COLO829 (cell line): ENCODE measurements at places on chromosomes 5 and 9.

GRCh38 chr5:156329171-156329611, 2.2 kb downstream of the SGCD start:
- DNase-seq, result no peak

- DNase-seq, result no peak
These were observed 73.9 kb downstream of the GOLPH3 start for GRCh38 chr5:32100230-32100629.

DNA sequence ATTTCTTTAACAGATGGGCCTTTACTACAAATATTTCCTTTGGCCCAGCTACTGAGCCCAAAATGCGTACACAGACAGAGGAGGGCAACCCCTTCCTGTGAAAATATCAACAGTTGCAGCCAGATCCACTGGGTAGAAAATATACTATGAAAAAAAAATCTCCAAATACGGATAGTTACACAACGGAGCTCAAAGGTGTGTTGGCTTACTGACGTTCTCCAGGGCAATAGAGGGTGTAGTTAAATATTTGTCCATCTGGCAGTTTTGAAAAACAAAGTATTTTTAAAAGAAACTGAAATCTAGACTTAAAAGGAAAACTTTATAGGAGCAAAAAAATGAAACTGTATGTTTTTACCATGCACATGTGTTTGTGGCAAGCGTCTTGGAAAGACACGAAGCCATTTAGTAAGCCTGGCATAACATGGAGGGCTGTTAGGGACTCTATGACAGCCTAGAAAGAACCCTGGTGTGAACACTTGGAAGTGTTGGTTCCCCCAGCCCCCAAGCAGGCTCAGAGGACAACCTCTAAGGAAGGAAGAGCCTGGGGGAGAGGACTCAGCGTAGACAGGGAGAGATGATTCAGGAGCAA, 157.8 kb upstream of the TRPM3 start:
- no peak for DNase-seq

- DNase-seq, result peak; percentile 38
These were observed 719 bp upstream of the ISCA1 start for GRCh38 chr9:86282979-86283535.

DNA sequence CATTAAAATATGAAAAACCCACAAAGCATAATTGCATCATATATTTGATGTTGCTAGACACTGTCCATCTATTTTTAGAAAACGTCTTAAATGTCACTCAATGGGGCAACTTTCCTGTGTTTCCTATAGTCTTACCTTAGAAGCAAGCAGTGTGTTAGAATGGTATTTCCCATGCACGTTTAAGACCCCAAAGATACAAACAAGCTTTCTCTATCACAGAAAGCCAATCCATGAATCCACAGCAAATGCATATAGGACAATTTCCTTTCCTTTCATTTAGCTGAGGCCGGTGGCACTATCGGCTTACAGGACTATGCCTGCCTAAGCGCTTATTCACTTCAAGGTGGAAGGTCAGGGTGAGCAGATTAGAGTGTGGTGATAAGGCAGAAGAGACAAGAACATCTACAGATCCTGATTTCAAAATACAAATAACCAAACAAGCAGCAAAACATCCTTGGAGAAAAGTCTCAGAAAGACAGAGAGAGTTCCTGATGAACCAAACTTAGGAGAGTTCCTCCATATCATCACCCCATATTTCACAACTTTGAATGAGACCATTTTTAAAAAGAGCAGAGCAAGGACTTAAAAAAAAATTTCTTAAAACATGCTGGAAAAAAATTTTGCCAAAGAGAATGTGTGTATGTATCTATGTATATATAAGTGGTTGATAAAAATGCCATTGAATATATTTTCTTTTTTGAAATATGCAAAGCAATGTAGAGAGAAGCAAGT, 57.2 kb downstream of the MEF2C start:
- no peak for DNase-seq

DNA sequence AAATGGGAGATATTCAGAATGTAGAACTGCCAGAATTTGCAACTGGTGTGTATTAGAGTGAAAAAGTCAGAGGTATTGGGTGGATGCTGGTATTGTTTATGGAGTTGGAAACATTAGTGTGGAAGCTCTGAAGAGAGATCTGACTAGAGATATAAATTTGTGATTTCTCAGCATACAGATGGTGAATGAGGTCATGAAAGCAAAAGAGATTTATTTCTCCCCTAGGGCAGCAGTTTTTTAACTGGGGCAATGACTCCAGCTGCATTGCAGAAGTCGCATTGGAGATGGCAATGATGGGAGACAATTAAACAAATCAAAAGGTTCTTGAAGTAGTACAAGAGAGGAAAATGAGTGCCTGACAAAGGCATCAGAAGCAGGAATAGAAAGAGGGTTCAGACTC, 64.9 kb downstream of the CETN3 start:
- DNase-seq, result no peak

GRCh38 chr5:73263001-73263710, 90.2 kb downstream of the TMEM174 start:
- no peak for DNase-seq

- no peak for DNase-seq
These were observed 70.3 kb upstream of the TARS1 start for GRCh38 chr5:33370466-33370859.

GRCh38 chr9:131276094-131276888, at the start of gene FAM78A:
TSS of gene FAM78A (minus strand) at chr9:131276510. CDS start at chr9:131276179, 331 bp downstream.
- DNase-seq, result no peak

GRCh38 chr9:123111427-123112014, 78.1 kb downstream of the GPR21 start:
- no peak for DNase-seq

DNA sequence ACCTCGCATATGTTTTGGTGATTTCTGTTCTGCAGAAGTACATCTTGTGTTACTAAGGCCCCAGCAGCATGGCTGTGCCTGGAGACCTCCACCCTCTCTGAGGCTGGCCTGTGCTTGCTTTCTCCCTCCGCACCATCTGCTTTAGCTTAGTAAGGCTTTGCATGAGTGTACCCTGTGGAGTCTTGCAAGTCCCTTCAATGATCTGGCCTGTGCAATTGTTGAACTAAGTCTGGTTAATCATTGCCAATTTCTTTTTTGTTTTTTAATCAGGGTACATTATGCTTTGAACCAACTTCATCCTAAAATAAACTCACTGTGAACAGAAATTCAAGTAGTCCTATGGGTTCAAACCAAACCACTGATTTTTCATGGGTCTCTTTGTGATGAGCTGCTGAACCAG, 32.3 kb downstream of the ACOT12 start:
- DNase-seq, result no peak

- DNase-seq, result no peak
These were observed 23.3 kb upstream of the F2R start for GRCh38 chr5:76692651-76693050.

DNA sequence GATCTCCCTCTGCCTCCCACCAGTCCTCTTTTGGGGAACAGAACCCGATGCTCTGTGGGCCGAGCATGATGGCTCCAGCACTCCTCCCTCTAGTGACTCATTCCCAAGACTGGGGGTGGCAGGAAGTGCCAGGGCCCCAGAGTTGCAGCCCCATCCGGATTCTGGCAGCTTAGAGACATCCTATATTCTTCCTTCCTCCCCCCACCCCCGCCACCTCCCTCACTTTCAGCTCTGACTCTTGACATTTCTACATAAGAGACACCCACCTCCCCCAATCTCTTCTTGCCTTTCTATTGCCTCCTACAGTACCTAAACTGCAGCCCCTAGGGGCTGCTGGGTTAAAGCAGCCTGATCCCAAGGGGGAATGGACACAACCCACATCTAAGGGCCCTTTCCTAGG, 47.1 kb upstream of the MATR3 start:
- peak; percentile 30 for DNase-seq

- no peak for DNase-seq
These were observed 98.5 kb downstream of the GPR21 start for GRCh38 chr9:123131993-123132392.

DNA sequence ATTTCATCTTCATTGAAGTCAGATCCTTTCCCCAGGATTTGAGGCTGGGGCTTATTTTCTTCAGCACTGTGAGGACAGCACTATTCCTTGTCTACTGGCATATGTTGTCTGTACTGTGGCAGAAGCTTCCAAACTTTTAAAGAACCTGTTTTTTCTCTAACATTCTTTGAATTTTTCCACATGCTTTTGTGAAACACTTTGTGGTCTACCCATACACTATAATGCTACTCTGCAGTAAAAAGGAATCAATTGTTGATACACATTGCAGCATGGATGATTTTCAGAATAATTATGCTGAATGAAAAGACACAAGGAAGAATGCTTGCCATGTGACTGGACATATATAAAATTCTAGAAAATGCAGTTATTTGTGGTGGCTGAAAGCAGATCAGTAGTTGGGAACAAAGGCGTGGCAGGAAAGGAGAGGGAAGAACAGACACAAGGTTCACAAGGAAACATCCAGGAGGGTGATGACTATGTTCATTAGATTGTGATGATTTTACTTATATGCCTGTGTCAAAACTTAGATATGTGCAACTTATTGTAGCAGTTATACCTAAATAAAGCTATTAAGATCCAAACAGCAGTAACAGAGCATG, 96.8 kb downstream of the WNK2 start:
- DNase-seq, result no peak

GRCh38 chr5:122259995-122260394, 52.0 kb upstream of the SNCAIP start:
- no peak for DNase-seq

- peak; percentile 77 for DNase-seq
These were observed 243.4 kb upstream of the KLF4 start for GRCh38 chr9:107732781-107733522.

- DNase-seq, result no peak
These were observed 635.9 kb downstream of the TLE1 start for GRCh38 chr9:81053298-81054025.

DNA sequence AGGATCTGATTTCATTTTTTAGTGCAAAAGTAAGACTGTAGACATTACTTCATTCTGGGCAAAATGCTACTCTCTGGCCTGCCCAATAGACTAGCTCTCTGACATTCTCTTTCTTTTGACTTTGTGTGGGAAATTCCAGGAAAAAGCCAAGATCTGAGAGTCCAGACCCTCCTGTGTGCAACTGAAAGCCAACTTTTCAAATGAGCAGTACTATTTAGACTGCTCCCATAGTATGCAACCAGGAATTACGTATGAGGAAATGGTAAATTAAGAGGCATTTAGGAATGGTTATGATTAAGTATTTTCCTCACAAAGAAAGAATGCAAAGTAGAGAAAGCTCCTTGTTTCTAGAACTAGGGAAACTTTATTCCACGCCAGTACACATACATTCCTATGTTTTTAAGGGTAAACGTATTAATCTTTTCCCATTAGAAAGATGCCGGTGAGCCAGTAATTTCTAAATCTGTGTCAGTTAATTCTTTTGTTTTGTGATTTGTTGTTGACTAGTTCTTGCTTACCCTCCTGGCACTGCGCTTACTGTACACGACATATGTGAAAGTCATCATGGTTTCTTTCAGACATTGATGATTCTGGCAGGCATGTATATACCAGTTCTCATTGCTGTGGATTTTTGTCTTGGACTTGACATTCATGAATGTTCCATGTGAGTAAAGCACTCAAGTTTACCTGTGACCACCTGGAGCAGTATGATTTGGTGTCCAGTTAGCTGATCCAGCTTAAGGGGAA, 56.0 kb downstream of the AOPEP start:
- no peak for DNase-seq

GRCh38 chr5:7955476-7955875, 86.5 kb downstream of the MTRR start:
- no peak for DNase-seq

DNA sequence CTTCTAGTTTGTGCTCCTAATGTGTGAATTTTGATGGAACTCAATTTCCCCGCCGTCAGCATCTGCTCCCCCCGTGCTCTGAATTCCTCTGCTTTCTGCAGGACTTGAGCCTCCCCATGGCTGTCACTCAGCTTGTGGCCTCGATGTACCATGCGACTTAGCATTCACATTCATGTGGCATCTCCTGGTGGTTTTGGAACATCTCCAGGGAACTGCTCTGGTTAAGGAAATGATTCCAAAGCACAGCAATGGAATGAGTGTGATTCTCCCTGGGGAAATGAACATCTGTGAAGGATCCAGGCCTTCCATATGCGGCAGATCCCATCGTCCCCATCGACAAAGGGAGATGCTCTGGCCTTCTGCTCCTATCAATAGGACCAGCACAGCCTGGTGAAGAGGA, 119.0 kb downstream of the ENTREP1 start:
- no peak for DNase-seq

- DNase-seq, result no peak
These were observed 168.8 kb downstream of the PDE4D start for GRCh38 chr5:59724482-59725391.

DNA sequence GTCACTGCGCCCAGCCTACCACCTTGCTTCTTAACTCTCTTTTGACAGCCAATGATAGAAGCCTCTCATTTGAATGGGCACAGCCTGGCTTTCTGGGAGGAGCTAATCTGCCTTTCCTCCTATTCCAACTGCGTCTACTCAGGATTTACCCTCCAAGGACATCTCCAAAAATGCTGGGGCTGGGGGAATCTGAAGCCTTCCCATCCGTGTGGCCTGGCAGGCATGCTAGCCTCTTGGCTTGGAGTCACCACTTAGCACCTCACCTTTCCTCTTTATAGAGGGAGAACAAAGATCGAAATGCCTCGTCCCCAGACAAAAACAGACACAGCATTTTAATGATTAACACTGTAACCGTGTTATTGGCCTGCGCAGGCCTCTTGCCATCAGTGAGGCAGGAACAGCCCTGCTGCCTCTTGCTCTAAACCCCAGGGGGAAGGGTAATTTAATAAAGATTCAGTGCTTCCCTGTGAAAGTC, 108.2 kb upstream of the KLF4 start:
- no peak for DNase-seq

DNA sequence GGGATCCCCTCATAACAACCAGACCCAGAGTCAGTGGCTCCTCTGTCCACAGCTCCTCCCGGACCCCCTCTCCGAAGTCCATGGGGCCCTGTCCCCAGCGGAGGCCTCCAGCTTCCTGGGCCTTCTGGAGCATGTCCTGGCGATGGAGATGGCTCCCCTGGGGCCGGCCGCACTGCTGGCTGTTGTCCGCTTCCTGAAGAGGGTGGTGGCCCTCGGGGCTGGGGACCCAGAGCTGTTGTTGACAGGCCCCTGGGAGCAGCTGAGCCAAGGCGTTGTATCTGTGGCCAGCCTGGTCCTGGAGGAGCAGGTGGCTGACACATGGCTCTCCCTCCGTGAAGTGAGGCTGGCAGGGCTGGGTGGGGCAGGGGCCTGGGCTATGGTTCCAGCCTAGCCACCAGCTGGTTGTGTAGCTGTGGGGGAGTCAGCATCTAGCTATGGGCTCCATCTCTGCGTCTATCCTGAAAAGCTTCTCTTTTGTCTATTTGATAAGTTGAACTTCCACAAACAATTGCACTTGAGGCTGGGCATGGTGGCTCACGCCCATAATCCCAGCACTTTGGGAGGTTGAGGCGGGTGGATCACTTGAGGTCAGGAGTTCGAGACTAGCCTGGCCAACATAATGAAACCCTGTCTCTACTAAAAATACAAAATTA, 4.7 kb downstream of the ADGRD2 start:
- DNase-seq, result no peak
